MCF 10A (cell line): ENCODE measurements at places on chromosomes 4 and X. TPM values are rescaled to one million over a fixed set of nuclear protein-coding genes. Genes with fewer than 3 reads are reported as not detected.

- H3K4me1 ChIP-seq = peaks cover 5% of the 10 kb centered on the region
- H3K4me3 ChIP-seq = no peak overlapping the region
- no peaks in the 10 kb centered on the region for H3K36me3 ChIP-seq
Observed at GRCh38 chr4:145345401-145345800, 136.3 kb upstream of the SMAD1 start.

- peak overlapping the region; percentile 100 for H3K27ac ChIP-seq
- H3K27me3 ChIP-seq = peaks cover 58% of the 10 kb centered on the region
- peak overlapping the region; percentile 95 for H3K4me3 ChIP-seq
- peaks cover 6% of the 10 kb centered on the region for H3K4me1 ChIP-seq
- peaks cover 25% of the 10 kb centered on the region for H3K36me3 ChIP-seq
- DNase-seq = no peak
Observed at GRCh38 chrX:47234583-47234982, 1.8 kb downstream of the USP11 start.

- no peak overlapping the region for H3K4me3 ChIP-seq
- peaks cover 6% of the 10 kb centered on the region for H3K36me3 ChIP-seq
- DNase-seq = no peak
- H3K27ac ChIP-seq = peak overlapping the region; percentile 9
- no peaks in the 10 kb centered on the region for H3K27me3 ChIP-seq
- peaks cover 61% of the 10 kb centered on the region for H3K4me1 ChIP-seq
Observed at GRCh38 chrX:44903830-44904530, 31.0 kb downstream of the KDM6A start.

Gene CYTL1
- not detected in 2 replicates for total RNA-seq

DNA sequence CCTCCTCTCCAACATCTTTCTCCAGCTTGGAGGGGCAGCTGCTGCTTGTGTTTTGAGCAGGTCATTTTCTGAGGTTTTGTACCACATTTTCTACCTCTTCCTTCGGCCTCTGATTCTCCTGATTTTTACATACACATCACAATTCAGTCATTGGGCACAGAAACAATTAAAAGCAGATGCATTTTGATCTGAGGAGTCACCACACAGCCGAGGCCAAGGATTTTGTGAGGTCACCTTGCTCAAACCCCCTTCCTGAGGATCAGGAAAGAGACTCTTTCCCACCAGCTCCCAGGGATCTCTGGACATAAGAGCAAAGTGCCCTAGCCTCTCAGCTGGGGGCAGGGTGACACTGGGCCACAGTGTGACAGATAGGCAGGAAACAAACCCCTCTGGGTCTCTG, 5.4 kb upstream of the FATE1 start:
- no peaks in the 10 kb centered on the region for H3K36me3 ChIP-seq
- H3K27me3 ChIP-seq = no peaks in the 10 kb centered on the region
- DNase-seq = no peak
- H3K4me3 ChIP-seq = no peak overlapping the region
- H3K4me1 ChIP-seq = no peaks in the 10 kb centered on the region

DNA sequence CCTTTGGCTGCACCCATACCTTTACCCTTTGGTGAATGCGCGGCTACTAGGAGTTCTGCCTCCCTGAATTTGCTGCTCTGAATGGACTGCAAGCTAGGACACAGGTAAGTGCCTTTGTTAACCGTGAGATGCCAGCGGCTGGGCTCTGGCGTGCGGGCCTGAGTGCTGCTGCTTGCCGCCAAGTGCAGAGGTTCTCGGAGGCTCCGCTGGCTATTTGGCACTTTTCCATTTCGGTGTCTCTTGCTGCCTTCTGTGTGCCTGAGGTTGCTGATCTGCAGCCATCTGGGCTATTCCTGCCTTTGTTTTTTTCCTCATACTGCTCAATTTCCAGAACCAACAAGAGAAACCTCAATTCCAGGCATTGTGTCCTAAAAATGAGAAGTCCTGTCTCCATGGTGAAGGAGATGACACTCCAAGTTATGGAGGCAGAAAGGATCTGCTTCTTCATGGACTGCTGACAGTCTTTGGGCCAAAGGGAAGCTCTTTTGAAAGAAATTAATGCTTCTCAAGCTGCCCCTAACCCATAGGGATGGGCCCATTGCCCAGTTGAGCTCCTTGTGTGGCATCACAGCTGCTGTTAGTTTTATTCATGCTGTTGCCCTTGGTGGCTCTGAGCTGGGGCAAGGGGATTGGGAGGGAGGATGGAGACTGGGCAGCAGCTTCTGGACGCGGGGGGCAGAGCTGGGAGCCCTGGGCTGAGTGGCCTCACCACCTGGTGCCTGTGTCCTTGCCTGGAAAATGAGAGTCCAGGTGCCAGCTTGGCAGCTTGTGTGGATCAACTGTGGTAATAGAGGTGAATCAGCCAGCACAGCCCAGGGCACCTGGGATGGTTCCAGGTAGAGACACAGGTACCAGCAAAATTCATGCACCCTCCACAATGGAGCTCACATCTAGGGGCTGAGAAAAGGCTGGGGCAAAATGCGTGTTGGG, 3.8 kb upstream of the TBC1D14 start:
- H3K36me3 ChIP-seq = no peaks in the 10 kb centered on the region
- DNase-seq = no peak
- no peak overlapping the region for H3K4me3 ChIP-seq
- peaks cover 20% of the 10 kb centered on the region for H3K4me1 ChIP-seq
- H3K27me3 ChIP-seq = no peaks in the 10 kb centered on the region
- H3K27ac ChIP-seq = no peak overlapping the region
